ENCODE measurements at places on chromosomes 3 and 15.

DNA sequence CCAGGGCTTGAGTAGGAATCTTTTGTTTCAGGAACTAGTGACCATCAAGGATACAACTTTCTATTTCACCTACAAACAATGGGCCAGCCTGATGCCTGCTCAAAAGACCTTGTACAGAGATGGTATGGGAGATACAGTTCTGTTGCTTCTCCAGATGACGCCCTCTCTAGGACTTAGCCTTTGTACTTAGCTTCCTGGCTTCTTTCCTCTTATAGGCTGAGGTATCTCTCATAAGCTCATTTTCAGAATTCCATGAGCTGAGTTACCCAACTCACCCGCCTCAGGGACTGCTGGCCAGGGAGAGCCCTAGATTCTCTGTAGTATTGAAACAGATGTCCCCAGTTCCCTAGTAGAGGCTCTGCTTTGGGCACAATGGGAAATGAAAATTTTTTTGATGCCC, 8.6 kb upstream of the ZNF620 start:
- no peak for DNase-seq

GRCh38 chr15:66046751-66047150, 177.5 kb downstream of the RAB11A start:
- DNase-seq, result no peak

GRCh38 chr15:99108993-99109392, 4.1 kb downstream of the SYNM start:
- DNase-seq, result peak; percentile 75

DNA sequence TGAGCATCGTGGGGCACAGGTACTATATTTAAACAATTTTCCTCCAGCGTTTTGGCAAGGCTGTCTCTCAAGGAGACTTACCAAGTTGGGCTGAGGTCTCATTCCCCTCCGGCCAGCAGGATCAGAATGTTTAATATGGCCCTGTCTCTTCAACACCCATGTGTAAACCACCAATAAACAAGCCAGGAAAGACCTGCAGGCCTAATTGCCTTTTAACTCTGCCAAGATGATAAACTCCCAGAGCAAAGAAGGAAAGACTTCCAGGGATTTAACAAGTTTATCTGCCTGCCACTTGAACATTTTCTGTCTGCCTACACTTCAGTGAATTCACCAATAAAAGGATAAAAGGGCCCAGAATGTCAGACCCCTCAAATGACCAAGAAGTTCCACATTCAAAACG, 130.3 kb upstream of the WNT5A start:
- no peak for DNase-seq

- DNase-seq, result no peak
Observed at GRCh38 chr15:88580532-88580931, 34.1 kb upstream of the DET1 start.

DNA sequence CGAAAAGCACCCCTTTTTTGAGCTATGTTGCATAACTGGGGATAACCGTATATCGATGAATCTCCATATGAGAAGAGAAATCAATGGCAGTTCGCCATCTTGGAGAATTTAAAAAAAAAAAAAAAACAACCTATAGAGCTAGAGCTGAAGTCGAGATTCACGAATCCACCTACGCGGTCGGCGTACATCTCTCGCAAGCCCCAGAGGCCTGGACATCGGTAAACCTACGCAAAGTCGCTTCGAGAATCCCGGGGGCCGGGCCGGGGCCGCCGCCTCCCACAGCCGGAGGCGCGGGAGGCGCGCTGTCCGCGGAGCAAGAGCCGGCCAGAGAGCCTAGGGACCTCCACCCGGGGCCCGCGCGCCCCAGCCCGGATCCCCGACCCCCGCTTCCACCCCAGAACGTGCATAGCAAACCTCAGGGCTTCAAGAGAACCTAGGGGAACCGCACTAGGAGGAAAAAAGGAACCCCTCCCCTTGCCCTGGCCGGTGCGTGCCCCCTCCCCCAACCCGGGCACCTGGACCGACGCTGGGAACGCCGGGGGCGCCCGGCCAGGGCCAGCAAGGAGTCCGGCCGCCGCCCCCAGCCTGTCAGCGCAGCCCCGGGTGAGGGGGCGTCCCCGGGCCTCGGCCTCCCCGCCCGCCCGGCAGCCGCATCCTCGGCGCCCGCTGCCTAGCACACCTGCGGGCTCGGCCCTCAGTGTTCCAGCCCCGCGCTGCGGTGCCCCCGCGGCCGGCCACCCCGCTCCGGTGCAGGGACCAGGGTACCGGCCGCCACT, 567 bp downstream of the PFN2 start:
- DNase-seq, result peak; percentile 88
